ENCODE measurements at places on chromosomes 1 and 21.

DNA sequence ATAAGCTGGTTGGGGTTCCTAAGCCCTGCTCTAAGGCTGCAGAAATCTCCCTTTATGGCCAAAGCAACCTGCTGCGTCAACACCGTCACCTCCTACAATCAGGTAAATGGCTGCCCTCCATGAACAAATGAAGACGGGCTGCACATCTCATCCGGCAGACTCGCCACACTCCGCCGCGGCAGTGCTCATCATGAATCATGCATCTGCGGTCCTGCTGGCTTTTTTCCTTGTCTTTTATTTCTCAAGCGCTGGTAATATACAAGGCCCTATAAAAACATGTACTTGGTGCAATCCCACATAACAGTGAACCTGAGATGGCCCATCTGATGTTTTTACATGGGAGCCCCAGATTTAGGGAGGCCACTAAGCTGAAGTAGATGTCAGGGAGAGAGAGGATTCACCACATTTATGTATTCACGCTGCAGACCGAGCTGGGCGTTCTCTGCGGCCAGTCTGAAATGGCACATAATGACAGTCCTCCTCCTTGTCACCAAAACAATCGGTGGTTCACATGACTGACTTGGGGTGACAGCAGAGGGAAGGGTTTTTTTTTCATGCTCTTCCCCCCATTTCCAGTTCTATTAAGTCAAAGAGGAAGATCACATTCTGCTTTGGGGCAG lies 91.6 kb downstream of the KAZN start:
- DNase-seq, result no peak

GRCh38 chr1:76027341-76027740 lies 47.2 kb upstream of the ST6GALNAC3 start:
- no peak for DNase-seq

DNA sequence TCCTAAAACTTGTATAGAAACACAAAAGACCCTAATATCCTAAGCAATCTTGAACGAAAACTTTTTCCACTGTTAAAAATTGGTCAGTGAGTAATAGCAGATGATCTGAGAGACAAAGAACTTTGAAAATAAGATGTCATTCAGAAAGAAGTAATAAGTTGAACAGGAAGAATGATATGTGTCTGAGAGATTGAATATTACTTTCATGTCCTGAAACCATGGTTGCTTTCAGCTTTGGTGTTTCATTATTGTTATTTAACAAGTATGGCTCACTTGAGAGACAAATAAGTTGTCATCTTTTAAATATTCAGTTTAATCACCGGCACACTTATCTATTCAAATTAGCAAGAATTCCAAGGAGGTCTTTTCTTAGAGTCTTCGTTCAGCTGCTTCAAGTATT lies 11.4 kb downstream of the PRKACB start:
- DNase-seq, result no peak

DNA sequence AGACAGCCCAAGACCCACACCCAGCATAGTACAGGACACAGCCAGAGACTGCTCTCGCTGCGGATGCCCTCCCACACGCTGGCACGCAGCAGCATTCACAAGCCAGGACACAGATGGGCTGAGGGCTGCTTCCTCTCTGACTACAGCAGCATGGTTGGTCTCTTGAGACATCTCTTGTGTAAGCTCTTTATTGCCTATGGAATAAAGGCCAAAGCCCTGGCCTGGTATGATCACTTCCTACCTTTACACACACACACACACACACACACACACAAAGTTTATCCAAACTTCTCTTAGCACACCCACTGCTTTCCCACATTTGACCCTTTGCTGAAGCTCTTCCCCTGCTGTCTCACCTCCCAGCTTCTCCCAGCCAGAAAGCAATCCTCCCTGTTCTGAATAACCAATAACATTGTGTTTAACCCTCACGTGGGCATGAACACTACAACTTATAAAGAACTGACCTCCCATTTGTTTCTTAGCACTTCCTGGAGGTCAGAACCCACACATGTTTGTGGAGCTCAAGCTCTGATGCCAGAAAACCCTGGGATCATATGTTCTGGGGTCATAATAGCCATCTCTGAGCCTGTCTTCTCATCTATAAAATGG lies 1.2 kb upstream of the LUZP1 start:
- DNase-seq, result no peak

DNA sequence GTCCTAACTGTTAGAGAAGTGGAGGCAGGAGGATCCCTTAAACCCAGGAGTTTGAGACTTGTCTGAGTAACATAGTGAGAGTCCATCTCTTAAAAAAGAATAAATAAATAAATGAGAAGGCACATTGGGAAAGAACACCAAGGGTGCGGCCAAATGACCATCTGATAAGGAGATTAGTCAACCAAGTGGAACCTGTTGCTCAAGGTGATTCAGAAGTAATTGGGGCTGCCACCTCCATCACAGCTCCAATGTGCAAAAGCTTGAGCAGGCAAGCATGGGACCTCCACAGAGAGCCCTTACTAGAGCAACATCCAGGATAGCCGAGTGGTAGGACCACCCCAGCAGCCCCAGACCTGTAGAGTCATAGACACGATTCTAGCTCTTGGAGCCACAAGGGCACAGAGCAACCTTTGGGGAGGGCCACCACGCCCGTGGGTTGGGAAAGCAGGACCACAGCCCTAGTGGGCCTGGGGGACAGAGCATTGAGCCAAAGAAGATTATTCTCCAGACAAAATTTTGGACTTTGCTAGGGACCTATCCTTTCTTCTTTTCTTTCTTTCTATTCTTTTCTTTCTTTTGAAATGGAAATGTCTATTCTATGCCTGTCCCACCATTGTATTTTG lies 40.9 kb downstream of the KCNK1 start:
- DNase-seq, result no peak

GRCh38 chr1:157961805-157962762 lies 31.4 kb upstream of the KIRREL1 start:
- no peak for DNase-seq

- no peak for DNase-seq
Measured at GRCh38 chr1:217542136-217542777, 88.6 kb downstream of the GPATCH2 start.

DNA sequence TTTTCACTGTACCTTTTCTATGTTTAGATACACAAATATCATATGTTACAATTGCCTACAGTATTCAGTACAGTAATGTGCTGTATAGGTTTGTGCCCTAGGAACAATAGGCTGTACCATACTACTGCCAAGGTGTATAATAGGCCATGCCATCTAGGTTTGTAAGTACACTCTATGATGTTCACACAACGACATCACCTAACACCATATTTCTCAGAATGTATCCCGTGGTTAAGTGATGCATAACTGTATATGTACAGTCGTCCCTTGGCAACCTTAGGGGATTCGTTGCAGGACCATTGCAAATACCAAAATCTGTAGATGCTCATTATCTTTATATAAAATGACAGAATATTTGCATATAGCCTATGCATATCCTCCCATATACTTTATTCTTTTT lies 5.8 kb upstream of the SSR2 start:
- DNase-seq, result no peak

- DNase-seq, result no peak
Measured at GRCh38 chr1:37923551-37923889, 23.3 kb downstream of the INPP5B start.

DNA sequence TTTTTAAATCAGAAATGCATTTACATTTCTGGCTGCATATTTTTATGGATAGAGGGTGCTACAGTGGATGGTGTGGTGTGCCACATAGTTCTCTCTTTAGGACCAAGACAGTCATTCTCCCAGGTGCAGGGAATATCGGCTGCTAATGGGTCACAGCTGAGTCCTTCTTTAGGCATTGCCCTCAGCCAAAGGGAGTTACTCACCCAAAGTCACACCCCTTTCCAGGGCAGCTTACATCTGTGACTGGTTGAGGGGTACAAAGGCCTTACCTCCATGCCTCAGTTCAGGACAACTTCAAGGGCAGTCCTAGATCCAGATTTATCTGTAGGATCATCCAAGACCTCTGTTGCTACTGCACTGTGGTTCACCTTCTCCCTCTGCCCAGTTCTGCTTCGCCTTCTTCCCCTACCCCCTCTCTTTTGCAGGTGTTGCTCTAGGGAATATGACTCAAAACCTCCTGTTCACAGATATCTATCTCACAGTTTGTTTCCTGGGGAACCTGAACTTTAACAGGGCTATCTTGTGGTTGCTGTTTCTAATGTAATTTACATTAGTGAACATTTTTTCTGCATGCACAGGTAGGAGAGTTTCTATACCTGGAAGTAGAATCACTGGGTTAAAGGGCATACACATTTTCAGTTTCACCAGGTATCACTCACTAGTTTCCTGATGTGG lies 413.9 kb downstream of the RPS6KC1 start:
- DNase-seq, result no peak

DNA sequence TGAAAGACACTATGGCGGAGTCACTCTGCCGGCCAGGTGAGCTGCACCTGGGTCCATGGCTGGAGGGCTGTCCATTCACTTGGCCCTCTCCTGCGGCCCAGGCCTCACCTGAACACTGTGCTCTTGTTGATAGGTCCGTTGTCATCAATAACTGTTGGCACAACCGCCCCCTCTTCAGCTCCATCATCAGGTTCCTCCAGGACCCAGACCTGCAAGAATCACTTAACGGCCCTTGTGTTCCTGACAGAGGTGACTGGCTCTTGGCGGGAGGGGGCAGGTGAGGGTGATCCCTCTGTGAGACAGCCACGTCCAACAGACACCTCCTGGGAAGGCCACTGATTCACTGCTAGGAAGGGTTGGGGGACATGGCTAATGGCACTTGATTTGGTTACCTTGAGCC lies 54.9 kb downstream of the INAVA start:
- no peak for DNase-seq

- DNase-seq, result no peak
Measured at GRCh38 chr1:8283058-8283884, 34.6 kb upstream of the SLC45A1 start.

DNA sequence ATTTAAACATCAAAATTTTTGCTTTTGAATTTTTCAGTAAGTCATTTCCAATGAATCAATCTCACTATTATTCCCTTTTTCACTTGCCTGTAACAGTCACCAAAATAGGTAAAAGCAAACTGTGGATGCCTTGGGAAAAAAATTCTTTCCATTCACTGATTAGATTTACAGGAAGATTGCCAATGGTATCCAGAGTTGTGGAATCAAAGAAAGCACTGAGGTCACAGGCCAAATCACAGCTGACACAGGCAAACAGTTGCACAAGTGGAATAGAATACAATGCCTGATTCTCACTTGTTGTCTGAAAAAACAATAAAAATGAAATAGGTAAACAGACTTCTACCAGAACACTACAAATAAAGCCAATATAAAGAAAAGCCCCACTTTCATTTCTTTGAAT lies 48.4 kb downstream of the LTN1 start:
- no peak for DNase-seq

GRCh38 chr21:25895565-25896205 lies 160.9 kb downstream of the GABPA start:
- DNase-seq, result no peak

- DNase-seq, result no peak
Measured at GRCh38 chr21:21200103-21200938, 202.1 kb downstream of the NCAM2 start.

DNA sequence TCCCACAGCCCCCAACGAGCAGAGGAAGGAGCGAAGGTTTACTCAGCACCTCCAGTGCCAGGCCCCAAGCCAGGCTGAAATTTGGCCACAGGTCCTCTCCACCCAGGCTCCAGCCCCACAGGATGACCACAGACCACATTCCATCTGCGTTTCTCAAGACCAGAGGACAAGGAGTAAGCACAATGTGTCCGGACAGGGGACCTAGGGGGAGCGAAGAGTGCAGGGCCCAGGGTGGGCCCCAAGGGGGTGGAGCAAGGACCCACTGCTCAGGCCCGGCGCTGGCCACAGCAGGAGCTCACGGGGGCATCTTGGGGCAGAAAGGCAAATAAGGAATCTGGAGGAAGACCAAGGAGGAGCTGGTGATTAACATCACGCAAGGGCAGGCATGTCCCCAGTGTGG lies 100.5 kb downstream of the NPHP4 start:
- DNase-seq, result no peak

DNA sequence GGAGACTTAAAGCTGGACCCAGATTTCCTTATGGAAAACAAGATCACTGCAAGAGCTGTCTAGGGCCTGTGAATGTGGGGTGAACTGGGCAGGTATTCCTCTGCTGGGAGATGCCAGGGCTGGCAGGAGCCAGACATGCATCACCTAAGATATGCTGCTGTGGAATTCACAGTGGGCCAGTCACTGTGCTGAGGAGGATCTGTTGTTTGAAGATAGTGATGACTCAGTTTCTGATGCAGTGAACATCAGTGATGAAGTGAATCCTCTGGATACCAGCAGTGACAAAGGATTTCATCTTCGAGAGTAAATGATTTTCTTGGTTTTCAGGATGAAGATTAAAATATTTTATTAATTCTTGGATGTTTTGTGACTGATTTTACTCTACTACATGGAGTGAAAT lies 29.9 kb upstream of the CAMSAP2 start:
- no peak for DNase-seq

DNA sequence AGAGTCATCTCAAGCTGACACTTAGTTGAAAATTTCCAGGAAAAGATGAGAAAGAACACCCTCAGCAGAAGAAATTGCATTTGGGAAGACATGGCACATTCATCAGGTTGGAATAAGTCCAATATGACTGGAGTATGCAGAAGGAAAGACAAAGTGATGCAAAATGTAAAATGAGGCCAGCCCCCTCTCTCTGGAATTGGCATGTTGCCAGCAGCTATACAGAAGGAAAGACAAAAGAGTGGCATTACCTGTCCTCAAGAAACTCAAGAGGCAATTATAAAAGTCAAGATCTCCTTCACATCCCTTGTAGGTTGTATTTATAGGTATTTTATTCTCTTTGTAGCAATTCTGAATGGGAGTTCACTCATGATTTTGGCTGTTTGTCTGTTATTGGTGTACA lies 426.3 kb downstream of the AGBL4 start:
- DNase-seq, result no peak

GRCh38 chr21:26282058-26282457 lies 111.5 kb upstream of the APP start:
- DNase-seq, result no peak

DNA sequence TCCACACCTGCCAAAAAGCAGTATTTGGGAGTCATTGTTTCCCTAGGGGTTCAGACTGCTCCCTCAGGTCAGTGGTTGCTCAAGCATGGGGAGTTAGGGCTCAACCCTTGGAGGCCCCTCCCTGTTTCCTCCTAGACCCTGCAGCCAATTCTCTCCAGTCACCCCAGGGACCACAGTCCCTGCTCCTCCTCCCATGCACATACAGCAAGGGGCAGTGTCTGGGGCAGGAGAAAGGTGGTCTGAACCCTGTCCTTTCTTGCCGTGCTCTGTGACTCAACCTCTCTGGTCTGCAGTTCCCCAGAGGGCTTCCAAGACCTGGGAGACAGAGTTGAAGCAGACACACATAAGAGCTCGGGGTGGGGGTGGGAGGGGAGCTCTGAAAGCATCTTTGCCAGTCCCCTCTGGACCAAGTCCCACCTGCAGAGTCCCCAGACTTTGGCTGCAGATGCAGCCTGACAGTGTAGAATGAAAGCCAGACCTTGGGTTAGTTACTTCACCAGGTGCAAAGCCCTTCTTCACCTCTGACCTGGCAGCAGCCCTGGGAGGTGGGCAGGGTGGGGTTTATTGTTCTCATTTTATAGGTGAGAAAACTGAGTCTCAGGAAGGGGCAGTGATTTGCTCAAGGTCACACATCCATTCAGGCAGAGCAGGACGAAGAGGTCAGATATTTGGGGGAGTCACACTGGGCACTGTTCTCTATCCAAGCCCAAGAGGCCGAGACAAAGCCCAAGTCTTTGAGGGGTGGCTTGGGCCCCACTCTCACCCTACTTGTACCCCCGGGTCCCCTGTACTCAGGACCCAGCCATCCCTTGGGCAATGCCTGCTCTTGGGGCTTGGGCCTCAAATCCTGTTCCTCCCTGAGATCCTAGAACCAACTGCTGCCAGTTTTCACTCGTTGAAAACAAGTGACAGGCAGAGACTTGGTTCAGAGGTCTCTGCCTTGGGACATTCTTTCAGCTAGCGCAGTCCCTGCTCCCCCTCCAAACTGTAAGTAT lies 748 bp downstream of the PDZK1IP1 start:
- DNase-seq, result no peak
